ENCODE measurements at places on chromosomes 1 and 21.

DNA sequence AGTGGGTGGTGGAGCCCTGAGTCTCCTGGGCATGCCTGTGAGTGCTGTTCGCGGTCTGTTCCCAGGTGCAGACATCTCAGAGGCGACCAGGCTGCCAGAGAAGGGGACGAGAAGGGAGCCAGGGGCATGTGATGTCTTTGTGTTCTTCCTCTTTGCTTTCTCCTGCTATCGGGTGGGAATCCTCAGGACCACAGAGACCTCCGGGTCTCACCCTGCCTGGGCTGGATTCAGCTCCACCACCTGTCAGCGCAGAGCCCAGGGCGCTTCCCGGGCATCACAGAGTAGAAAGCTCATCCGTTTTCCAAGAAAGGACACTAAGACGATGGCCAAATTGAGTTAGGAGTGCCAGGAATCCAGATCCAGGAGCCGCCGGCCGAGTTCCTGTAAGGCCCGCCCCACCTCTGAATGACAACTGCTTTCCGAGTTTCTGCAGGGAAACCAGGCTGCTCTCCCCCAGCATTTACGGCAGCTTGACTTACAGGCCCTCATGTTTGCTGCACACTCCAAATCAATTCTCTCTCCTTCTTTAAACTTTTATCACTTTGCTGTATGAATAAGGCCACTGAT lies 130.8 kb downstream of the CAMTA1 start:
- no peak for DNase-seq

GRCh38 chr1:229479660-229480399 lies 28.3 kb downstream of the NUP133 start:
- no peak for DNase-seq

DNA sequence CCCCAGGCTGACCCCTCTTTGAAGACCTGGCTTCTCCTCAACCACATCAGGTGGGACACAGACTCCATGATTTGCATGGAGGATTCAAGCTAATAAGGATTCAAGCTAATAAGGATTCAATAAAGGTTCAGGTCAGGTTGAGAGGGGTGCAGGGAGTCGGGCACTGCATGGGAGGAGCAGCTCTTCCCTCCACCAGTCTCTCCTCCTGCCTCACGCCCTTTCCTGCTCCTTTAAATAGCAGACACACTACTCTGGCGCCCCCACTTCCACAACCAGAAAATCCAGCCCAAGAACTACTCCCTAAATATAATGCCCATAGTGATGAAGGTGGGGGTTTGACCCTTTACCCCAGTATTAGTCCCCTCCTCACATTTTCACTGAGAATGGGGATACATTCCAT lies 7.1 kb downstream of the MEX3A start:
- no peak for DNase-seq

- no peak for DNase-seq
Observed at GRCh38 chr1:192726820-192727504, 81.9 kb upstream of the RGS2 start.

- DNase-seq, result no peak
Observed at GRCh38 chr1:227940791-227941241, 6.9 kb downstream of the WNT9A start.

- no peak for DNase-seq
Observed at GRCh38 chr1:39130325-39130724, 74.2 kb upstream of the MACF1 start.

DNA sequence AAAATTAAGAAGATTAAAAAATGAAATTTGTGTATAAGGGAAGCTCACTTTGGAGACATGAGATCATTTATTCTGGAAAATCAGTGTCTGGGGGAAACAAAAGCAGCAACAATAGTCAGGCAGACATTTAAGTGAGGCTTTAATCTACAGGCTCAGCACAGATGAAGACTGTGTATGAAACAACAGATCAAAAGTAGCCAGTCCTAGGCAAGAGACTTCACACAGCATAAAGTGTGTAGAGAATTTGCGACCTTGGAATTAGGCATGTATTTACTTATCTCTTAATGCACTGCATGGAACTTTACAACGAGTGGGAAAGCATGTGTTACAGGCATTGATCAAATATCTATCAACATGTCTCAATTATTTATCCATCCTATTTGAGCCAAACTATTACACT lies 1099.9 kb downstream of the PLA2G4A start:
- no peak for DNase-seq

DNA sequence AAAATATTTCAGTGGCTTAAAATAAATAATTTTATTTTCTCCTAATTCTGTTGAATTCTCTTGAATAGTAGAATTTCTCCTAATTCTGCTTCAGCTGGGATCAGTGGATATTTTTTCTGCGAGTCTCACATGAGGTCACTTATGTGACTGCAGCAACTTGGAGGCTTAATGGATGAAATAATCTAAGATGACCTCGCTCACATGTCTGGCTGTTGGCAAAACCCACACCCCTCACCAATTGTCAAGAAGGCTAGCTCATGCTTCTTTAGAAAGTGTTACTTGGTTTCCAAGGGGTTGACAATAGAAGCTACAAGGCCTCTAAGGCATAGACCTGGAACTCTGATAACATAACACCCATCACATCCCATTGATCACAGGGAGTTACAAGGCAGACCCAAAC lies 156.9 kb upstream of the DPYD start:
- DNase-seq, result no peak

GRCh38 chr21:45270306-45270821 lies 17.3 kb downstream of the POFUT2 start:
- DNase-seq, result no peak

DNA sequence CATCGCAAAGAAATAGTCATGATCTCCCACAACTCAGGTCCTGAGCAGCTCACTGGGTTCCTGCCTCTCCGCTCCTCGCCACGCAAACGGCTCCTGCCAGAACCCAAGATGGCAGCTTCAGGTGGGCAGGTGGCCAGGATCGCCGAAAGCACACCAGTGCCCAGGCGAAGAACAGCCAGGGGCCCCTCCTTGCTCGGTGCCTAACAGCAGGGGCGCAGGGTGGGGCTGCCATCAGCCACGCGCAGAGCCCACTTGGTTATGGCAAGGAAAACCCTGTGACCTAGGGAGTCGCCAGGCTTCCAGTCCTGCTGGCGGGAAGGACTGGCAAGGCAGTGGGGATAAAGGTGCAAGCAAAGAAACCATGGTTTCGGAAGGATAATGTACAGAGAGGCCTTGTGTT lies 47.5 kb downstream of the ARID4B start:
- no peak for DNase-seq

GRCh38 chr1:30201015-30201414 lies 522.4 kb downstream of the MATN1 start:
- DNase-seq, result no peak

GRCh38 chr1:54359393-54360162 lies 46.6 kb downstream of the SSBP3 start:
- DNase-seq, result no peak

- DNase-seq, result peak; percentile 79
Observed at GRCh38 chr1:147515045-147515869, 26.0 kb upstream of the BCL9 start.

DNA sequence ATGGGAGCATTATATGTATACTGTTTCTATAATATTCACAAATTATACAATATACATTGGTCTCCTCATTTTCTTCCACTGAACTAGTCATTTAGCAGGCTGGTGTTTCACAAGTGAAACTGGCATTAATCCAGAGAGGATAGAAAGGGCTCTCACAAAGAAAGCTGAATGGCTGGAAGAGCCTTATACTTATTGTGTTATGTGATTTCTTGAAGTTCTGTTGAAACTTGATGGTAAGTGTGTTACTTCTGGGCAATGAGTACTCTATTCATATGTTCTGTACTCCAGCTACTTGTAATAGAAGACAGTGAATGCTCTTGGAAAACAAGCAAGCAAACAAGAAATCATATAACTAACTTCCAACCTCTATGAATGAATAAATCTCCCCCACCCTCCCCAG lies 14.9 kb downstream of the STX12 start:
- no peak for DNase-seq

- no peak for DNase-seq
Observed at GRCh38 chr1:110746644-110747259, 72.0 kb upstream of the KCNA3 start.

GRCh38 chr1:29593601-29594382 lies 357.5 kb downstream of the PTPRU start:
- no peak for DNase-seq

- no peak for DNase-seq
Observed at GRCh38 chr1:236471653-236472052, 52.1 kb upstream of the LGALS8 start.

- DNase-seq, result peak; percentile 92
Observed at GRCh38 chr1:232655028-232655745, 25.3 kb upstream of the SIPA1L2 start.

- DNase-seq, result no peak
Observed at GRCh38 chr1:121418369-121419049, 233.7 kb downstream of the SRGAP2C start.

- no peak for DNase-seq
Observed at GRCh38 chr1:11482701-11483479, 3.9 kb downstream of the DISP3 start.

DNA sequence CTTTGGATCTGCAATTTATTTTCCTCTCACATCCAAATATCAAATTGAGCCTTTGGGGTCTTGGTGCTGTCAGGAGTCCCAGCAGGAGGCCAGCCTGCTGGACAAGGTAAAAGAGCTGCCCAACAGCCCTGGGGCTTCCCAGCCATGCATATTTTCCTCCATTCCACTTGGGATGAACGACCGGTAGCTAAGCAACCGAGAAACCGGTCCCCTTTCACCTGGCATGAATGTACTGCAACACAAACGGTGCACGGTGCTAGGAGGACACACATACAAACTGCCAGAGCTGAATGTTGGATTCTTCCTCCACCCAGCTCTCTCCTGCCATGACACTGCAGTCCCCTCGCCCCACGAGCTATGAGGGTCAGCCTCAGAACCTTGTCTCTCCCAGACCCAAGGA lies 42.7 kb downstream of the BCAR3 start:
- no peak for DNase-seq

GRCh38 chr1:241114699-241115233 lies 242.2 kb downstream of the RGS7 start:
- DNase-seq, result no peak

DNA sequence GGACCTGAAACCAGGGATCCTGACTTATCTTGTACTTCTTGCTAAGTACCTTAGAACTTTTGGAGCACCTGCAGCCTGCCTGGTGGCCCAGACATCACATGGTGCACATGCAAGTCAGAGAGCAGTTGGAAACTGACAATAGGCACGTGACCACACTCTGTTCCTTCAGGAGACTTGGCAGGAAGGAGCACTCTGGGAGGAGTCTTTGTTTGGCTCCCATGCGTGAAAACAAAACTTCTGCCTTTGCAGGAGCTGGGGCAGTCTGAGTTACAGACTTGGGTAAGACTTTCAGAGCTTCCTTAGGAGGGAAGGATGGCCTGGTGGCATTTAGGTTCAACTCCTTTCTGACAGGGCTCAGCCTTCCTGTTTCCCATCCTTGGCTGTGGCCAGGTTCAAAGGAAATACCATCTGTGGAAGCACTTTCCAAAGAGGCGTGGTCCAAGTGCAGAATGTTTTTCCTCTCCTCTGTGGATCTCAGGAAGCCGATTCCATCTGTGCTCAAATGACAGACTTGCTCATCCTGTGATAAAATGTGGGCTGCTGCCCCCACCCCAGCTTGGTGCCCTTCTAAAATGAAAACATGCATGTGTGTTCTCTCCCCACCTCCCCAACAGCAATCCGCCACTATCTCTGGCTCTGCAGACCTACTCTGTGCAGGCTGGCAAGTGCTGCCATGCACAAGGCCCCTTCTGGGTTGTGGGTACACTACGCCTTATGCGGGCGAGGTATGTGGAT lies 14.1 kb upstream of the ZNF436 start:
- no peak for DNase-seq

- DNase-seq, result no peak
Observed at GRCh38 chr1:67683766-67684525, 1.1 kb upstream of the GADD45A start.

GRCh38 chr1:183593356-183593755 lies 3.1 kb upstream of the NCF2 start:
- no peak for DNase-seq

DNA sequence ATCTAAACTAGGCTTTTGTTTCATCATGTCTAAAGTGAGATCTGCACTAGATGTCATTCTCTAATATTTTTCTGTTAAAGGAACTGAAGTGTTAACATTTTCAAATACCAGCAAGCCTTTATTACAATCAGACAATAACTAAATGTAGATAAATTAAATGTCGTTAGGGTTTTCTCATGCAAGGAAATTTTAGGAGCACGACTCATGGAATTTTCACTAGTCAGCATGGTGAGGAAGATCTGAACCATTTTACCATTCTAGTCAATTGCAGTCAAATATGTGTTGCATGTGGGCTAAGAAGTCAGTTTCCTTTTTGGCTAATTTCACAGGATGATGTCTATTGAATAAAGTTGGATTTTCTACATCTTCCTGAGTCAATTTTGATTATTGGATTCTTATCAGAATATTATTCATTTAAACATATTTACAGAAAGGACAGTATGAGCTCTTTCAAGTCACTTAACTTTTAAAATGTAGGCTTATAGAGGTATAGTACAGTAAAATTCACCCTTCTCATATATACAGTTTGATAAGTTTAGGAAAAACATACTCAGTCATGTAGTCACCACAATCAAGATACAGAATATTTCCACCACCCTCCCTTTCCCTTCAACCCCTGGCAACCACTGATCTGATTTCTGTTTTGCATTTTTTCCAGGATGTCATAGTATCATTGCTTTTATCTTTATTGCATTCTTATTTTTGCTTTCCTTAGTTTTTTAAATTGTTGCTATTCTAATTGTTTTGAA lies 9.2 kb downstream of the GCSAML start:
- DNase-seq, result no peak

DNA sequence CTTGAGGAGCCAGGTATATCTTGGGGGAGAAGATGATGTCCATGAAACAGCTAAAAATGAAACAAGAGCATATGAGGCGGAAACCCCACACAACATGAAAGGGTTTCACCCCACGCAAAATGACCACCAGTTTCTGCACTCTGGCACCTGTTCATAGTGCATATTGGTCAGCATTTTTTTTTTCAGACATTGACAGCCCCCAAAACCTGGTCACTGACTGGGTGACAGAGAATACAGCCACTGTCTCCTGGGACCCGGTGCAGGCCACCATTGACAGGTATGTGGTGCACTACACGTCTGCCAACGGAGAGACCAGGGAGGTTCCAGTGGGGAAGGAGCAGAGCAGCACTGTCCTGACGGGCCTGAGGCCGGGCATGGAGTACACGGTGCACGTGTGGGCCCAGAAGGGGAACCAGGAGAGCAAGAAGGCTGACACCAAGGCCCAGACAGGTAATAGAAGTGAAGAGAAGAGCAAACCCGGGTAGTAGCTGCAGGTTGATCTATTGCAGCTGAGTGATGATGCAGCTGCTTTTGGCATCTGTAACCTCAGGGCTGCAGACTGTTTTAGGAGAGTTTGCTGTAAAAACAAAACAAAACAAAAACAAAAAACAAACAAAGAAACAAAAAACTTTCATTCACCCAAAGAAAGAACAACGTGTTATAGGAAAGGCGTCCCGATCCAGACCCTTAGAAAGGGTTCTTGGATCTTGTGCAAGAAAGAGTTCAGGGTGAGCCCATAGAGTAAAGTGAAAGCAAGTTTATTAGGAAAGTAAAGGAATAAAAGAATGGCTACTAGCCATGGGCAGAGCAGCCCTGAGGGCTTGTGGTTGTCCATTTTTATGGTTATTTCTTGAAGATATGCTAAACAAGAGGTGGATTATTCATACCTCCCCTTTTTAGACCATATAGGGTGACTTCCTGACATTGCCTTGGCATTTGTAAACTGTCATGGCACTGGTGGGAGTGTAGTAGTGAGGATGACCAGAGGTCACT lies 51.0 kb downstream of the TNN start:
- no peak for DNase-seq
